ENCODE measurements at places on chromosomes 16 and 17.

- no peak for DNase-seq
Measured at GRCh38 chr17:79897243-79898063, 58.2 kb upstream of the CBX4 start.

GRCh38 chr17:34714475-34715410 is 135.4 kb downstream of the TMEM132E start:
- DNase-seq = no peak

DNA sequence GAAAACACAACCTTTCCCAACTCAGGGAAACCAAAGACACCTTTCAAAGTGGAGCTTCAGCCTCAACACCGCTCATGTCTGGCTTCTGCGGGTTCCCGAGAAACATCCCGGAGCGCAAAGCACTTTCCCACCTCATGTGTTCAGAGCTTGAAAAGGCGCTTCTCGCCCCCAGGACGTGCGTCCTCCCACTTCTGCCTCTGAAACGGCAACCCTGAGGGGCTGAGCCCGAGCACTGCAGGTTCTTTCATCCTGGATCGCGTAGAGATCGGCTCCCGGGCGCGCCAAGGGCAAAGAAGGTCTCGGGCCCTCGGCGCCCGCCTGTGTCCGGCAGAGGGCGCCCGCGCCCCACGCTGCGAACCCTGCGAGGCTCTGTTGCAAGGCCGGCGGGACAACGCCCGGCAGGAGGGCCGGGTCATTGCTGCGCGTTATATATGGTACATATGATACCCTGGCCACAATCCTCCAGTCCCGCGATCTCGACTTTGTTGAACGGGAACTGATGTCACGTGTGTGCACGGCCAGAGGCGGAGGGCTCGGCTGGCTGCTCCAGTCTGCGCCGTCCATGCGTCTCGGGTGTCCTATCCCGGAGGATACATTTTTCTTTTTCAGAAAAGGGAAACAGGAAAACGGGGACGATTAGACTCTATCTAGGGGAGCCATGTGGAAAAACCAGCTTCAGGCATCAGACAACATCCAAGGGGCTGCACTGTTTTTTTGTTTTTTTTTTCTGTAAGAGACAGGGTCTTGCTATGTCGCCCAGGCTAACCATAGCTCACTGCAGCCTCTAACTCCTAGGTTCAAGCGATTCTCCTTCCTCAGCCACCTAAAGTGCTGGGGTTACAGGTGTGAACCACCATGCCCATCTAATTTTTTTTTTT is 19.1 kb downstream of the COQ7 start:
- DNase-seq = no peak

DNA sequence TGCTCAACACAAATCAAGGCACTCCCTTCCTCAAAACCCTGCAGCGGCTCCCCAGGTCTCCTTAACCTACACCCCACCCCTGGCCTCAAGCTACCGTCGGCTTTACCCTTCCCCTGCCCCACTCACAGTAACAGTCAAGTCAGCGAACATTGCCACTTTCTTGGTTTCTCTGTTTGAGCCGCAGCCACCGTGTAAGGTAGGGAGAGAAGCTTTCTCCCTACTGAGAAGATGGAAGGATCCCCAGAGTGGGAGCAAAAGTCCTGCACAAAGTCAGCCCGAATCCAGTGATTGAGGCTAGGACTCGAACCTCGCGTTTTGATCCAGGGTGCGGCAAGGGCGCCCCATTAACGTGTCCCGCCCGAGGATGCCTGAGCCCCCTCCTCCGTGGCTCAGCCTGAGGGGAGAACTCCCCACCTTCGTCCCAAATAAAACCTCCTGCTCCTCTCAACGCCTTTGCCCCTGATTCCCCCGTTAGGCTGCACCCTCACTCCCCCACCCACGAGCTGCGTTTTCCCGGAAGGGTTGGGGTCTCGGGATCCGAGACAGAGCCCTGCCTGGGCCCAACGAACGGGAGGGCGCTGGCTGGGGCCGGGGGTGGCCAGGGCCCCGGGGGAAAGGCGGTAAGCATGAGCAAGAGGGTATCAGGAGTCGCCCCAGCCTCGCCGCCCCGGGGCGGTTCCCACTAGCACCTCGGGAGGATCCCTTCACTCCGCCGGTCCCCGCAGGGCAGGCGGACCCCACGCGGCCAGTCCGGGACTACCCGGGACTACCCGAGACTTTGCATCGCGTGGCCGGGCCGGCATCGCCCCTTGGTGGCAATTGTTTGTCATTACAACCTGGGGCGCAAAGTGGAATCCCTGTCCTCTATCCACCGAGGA is 9.9 kb upstream of the NAGS start:
- DNase-seq = no peak

DNA sequence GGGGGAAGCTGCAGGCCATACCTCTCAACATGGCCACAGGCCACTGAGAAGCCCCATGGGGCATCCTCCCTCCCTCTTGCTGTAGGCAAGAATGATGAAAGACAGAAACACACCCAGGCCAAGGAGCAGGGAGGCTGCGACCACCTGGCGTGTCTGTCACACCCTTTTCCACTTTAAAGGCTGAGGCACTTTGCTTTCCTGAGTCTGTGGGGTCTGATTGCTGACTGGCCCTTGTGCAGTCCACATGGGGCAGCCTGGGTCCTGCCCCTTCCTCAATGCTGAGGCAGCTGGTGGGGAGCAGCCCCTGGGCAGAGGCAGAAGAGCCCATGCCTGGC is 8.7 kb downstream of the TMEM204 start:
- no peak for DNase-seq

GRCh38 chr17:31488264-31488981 is 96.9 kb downstream of the RAB11FIP4 start:
- no peak for DNase-seq

DNA sequence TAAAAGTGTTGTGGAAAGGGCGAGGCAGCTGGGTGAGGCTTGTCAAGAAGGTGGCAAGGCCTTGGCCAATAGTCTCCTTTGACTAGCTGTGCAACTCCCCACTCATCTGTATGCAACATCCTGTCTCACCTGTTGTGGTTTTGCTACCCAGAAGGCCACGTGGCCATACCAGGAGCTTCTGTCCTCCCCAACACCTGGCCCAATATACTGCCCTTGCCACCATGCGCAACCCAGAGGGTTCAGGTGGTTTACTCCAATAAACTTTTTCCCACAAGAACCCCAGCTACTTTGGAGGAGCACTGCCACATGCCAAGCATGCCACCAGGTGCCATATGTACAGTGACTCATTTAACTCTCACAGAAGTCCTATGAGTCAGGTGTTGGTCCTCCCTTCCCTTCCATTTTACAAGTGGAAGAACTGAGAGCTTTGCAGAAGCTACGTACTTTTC is 10.2 kb downstream of the MYO19 start:
- no peak for DNase-seq

DNA sequence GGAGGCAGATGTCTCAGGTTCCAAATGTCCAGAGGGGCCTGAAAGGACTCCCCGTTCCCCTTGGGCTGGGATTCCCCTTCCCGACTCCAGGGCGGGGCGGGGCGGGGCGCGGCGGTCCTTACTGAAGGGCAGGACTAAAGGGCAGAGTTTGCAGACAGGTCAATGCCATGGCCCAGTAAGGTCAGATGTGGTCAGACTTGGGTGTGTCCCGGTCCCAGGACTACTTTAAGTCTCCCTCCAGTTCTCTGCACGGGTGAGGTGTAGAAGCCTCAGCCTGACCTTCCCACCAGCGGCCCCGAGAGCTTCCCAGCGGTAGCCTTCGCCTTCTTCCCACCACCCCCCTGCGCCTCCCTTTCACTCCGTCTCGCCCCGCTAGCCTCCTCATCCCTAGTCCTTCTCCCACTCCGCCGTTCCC is 532 bp downstream of the KDM6B start:
- no peak for DNase-seq

DNA sequence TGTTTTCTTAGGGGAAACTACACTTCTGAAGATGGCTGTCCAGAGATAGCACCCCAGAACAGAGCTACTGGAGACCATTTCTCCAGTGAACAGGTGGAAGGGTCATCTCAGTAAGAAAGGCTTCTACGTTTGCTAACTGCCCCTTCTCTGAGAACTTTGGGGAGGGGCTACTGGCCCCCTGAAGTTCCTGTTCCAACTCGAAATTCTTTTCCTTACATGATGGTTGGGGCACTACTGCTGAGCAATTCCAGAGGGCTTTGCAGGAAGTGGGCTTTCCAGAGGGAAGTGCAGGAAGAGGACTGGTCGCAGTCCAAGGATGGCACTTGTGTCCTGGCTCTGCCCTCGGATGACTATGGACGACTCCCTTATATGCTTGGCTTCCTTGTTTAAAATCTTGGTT is 31.2 kb downstream of the TOM1L2 start:
- no peak for DNase-seq

DNA sequence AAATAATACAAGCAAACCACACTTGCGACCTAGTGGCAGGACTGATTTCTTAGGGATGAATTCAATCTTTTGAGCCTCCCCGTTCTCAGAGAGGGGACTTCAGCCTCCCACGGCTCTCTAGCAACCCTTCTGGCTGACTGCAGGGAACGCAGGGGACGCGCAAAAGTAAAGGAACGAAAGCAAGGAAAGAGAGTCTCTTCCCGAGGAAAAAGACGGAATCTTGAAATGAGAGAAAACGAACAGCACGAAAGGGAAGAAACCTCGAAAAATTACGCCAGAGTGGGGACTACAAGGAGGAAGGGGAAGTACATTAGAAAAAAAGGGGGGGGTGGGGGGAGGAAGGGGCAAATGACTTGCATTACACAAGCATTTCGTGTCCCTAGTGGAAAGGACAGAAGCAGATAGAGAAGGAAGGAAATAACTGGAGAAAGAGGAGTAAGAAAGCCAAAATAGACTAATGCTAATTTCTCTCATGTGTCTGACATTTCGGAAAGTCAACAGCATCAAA is 1.2 kb downstream of the GRB2 start:
- no peak for DNase-seq

DNA sequence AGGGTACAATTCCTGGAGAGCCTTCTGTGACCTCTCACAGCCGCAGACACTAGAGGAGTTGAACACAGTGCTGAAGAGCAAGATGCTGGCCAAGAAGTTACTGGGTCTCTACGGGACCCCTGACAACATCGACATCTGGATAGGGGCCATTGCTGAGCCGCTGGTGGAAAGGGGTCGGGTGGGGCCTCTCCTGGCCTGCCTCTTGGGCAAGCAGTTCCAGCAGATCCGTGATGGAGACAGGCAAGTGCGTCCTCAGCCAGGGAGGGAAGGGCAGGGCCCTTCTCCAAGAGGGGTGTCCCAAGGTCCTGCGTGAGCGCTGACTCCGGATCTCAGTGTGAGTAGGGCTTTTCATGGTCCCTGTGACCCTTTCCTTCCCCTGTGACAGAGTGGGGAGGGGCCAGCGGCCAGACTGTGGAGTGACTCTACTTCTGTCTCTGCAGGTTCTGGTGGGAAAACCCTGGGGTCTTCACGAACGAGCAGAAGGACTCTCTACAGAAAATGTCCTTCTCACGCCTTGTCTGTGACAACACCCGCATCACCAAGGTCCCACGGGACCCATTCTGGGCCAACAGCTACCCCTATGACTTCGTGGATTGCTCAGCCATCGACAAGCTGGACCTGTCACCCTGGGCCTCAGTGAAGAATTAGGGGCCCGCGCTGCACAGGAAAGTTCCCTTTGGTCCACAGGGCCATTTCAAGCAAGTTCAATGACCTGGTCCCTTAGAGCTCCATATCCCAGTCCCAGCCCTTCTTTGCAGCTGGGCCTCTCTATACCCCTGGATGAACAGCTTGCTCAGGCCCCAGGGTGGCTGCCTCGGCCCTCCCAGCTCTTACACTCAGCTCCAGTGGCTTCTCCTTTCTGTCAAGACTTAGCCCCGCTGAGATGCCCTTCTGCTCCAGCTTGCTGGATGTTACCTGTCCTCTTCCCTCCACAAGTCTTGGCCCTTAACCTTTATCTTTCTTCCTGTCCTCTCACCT is 13.1 kb downstream of the MPO start:
- DNase-seq = no peak

GRCh38 chr17:50866950-50867362 is 802 bp upstream of the TOB1 start:
- DNase-seq = no peak

GRCh38 chr16:70467113-70467512 is 12.7 kb downstream of the FCSK start:
- no peak for DNase-seq

DNA sequence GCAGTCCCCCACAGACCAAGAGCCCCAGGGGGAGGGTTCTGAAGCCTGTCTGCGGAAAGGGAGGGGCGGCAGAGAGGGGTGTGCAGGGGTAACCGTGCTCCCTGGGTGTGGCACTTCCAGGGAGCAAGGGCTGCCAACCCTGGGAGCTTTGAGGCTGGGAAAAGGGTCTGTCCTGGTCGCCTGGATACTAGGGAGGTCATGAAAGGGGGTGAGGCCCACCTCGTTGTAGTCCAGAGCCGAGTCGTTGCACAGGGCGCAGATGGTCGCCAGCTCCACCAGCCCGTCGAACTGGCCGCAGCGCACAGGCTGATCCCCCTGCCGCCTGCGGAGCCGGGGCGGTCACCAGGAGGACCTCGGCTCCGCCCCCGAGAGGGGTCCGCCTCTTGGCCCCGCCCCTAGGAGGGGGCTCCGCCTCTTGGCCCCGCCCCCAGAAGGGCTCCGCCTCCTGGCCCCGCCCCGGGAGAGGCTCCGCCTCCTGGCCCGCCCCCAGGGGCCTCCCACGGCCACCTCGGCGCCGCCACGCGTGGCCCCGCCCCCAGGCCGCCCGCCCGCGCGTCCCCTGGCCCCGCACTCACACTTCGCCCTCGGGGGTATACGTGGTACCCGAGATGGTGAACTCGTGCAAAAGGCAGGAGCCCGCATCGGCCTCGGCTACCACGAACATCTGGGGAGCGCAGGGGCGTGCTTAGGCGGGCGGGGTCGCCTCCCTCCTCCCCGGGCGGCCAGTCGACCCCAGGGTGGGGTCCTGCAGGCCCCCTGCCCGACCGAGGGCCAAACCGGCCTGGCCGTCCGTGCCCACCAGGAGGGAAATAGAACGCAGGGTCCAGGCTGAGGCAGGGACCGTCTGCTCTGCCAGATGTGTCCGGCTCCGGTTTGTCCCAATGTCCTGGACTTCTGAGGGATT is 19.5 kb downstream of the ATP2A3 start:
- no peak for DNase-seq

DNA sequence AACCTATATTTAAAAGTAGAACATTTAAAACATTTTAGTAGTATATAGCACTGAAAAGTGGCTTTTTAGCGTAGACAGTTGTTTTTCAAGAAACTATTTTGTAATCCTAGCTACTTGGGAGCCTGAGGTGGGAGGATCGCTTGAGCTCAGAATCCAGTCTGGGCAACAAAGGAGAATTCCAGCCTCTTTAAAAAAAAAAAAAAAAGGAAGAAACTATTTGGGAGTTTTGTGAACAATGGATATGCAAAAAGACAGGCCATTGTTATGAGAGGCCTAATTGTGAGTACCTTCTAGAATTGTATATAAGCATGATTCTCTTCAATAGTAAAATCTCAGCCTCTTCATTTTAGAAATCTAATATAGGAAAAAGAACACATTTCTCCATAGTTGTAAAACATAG is 17.6 kb downstream of the OMG start:
- no peak for DNase-seq

GRCh38 chr16:85402910-85403692 is 210.0 kb upstream of the GSE1 start:
- no peak for DNase-seq

Data from cerebellar nuclear complex (tissue), 1 donor.